ENCODE measurements at places on chromosomes 5 and 9.

GRCh38 chr9:14318361-14318760, 4.4 kb upstream of the NFIB start:
- DNase-seq = no peak

DNA sequence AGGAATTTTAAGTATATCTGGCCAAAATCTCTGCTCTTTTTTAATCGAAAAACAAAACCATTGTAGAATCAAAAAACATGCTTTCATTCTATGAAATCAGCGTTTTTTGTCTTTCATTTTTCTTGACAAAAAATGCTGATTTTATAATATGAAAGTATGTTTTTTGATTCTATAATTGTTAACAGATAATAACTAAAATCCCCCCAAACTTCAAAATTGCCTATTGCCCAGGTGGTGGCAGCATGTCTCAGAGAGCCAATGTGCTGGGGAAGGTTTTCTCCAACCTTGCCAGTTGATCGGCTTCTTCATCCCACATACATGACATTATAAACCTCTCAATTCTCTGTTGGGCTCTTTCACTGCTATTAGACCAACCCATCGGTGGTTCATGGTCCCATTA, 5.1 kb upstream of the SMIM15 start:
- DNase-seq = peak; percentile 14

DNA sequence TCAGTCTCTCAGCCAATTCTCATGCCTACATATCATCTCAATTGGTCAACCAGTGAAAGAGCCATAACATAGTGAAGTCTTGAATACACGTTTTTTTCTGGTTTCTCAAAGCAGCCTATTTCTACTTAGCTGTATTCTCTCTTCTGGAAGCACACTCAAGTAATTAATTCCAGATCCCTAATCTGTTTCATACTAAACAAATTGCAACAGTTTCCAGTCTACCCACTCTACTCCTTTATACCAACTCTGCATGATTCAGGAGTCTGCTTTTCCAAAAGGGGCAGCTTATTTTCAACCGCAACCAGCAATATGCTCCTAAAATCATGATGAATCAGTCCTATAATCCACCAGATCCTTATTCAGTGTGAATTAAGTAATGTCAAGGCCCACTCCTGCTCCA, 211.7 kb downstream of the TLE1 start:
- DNase-seq = no peak

DNA sequence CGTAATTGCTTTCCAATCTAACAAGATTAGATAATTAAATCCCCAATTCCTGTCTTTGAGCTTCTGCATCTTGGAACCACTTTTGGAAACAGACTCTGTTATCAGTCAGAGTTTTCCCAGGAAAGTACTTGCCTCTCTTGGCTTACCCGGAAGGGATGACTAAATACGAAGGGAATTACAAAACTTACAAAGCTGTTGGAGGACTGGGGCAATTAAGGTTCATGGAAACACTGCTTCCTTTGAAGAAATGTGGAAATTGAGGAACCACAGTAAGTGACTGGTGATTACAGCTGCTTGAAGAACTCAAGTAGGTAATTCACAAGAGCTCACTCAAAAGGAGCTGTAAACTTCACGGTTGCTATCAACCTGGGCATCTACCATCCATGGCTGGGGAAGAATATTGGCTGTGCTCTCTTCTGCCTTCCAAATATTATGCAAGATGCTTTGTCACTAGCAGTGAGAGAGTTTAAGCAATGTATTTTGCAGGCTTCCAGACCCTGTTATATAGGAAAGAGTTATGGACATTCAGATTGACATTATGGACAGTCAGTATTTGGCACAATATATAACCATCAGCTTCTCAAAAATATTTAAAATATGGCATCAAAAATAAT, 104.6 kb upstream of the MAN2A1 start:
- DNase-seq = no peak

- no peak for DNase-seq
Observed at GRCh38 chr5:67010684-67011409, 185.8 kb downstream of the CD180 start.

DNA sequence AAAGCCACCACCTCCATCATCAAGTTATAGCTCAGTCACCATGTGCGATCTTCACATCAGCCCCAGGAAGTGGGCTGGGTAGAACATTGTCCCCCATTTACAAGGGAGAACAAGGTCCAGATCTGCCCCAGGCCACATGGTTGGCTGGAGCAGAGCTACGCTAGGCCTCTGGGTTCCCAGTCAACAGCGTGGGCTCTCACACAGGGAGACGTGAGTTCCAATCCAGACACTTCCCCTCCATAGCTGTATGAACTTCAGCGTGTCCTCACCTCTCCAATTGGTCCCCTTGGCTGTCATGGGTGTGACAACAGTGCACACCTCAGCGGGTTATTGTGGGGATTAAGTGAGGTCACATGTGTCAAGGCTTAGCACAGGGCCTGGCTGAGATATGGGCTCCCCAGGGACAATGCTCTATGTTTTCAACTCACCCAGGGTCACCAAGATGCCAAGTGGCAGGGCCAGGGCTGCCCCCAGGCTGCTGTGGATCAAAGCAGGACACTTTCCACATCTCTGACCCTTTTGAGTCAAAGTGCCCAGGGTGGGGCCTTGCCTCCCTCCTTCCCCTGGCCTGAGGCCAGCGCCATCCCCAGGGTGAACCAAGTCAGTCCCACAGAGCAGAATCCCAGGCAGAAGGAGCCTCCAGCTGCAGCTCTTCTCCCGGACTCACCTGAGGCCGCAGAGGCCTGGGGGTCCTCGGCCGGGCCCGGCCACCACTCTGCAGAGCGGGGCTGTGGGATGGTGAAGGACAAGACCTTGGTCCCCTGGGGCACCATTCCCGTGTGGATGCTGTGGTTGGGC, 19.8 kb downstream of the AKNA start:
- DNase-seq = no peak

GRCh38 chr5:181189363-181189961, 15.5 kb downstream of the TRIM7 start:
- peak; percentile 44 for DNase-seq

GRCh38 chr9:11833056-11833455, 860.1 kb upstream of the TYRP1 start:
- no peak for DNase-seq

GRCh38 chr9:134395002-134395517, 68.8 kb downstream of the RXRA start:
- DNase-seq = no peak

GRCh38 chr9:122060481-122060880, 32.6 kb downstream of the TTLL11 start:
- DNase-seq = no peak

DNA sequence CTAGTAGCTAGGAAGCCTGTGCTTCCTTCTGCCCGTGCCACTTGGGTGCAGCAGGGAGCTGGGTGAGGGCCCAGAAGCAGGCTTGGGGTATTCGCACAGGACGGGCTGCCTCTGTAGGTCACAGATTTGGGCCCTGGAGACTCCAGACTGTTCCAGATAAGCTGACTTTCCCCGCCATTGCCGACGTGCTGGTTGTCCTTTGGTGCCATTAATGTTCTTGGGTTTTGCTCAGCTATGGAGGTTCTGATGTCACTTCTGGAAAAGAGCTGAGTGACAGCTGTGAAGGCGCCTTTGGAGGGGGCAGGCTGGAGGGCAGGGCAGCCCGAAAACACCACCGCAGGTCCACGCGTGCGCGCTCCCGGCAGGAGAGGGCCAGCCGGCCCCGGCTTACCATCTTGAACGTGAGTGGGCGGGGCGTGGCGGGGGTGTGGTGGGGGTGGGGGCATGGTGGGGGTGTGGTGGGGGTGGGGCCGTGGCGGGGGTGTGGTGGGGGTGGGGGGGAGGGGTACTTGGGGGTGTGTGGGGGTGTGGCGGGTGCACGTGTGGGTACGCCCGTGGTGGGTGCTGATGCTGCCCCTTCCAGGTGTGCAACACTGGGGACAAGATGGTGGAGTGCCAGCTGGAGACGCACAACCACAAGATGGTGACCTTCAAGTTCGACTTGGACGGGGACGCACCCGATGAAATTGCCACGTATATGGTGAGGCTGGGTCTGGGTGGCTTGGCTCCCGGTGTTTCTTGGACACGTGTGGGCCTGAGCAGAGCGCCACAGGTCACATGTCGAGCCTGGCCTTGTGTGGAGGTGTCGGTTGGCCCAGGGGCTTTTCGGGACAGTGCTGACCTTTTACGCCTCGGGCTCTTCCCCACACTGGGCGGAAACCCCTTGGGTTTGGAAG, 79.6 kb downstream of the WNK2 start:
- no peak for DNase-seq

- DNase-seq = no peak
Observed at GRCh38 chr9:108347463-108348188, 508.2 kb downstream of the ACTL7B start.

GRCh38 chr5:138528208-138528607, 14.8 kb downstream of the ETF1 start:
- DNase-seq = no peak

- DNase-seq = no peak
Observed at GRCh38 chr9:83312537-83312936, 225.7 kb downstream of the FRMD3 start.

GRCh38 chr5:45335978-45336377, 360.2 kb downstream of the HCN1 start:
- no peak for DNase-seq

- DNase-seq = no peak
Observed at GRCh38 chr5:58498340-58498942, 7.2 kb downstream of the GAPT start.

GRCh38 chr9:107922260-107922659, 432.7 kb upstream of the KLF4 start:
- DNase-seq = no peak

DNA sequence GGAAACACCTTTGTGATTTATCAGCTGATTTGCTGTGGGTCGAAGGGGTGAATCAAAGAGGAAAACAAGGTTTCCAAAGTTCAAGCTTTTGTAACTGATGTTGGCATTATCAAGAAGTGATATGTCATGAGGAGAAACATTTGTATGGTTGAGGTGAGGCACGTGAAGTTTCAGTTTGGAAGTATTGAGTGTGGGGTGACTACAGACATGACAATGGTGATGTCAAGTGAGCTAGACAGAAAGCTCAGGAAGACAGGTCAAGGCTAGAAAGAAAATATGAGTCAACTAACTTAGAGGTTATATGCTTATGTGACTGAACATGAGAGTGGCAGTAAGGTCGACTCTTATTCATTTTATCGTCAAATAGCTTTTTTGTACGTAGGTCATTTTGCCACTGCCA, 99.1 kb downstream of the RAB3C start:
- no peak for DNase-seq

- DNase-seq = no peak
Observed at GRCh38 chr5:16663840-16664239, 47.0 kb upstream of the RETREG1 start.

- DNase-seq = no peak
Observed at GRCh38 chr5:13248253-13248652, 696.2 kb downstream of the DNAH5 start.

DNA sequence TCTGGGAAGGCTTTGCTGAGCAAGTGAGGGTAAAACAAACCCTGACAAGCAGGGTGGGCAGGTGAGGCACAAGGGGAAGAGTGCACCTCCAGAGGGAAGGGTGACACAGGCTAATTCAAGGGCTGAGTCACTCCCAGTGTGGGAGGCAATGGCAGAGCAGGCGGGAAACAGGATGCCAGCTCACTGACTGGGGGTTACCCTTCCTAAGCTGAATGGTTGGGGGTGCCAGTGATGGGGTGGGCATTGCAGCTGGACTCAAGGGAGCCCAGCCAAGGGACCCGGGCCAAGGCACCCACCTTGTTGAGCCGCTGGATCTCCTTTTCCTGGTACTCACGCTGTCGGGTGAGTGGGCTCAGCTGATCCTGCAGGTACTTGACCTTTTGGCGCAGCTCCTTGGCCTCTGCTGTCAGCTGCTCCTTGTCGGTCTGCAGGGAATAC, 18.4 kb downstream of the GPX3 start:
- DNase-seq = no peak

DNA sequence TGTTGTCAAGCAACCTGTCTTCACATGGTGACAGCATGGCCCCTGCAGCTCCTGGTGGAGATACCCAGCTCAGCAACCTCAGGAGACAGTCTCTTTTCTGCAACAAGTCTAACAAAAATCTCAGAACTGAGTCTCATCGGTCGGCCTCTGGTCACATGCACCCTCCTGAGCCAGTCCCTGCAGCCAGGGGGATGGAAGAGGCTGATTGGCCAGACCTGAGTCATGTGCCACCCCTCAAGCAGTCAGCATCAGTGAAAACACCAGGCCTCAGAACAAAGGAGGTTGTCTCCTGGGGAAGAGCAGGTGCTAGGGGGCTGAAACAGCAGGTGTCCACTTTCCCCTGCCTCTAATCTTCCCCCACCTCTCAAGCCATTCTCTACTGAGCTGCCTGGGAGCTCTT, 54.4 kb downstream of the SMIM23 start:
- no peak for DNase-seq

- DNase-seq = no peak
Observed at GRCh38 chr9:115015018-115015635, 84.7 kb upstream of the TNFSF8 start.

DNA sequence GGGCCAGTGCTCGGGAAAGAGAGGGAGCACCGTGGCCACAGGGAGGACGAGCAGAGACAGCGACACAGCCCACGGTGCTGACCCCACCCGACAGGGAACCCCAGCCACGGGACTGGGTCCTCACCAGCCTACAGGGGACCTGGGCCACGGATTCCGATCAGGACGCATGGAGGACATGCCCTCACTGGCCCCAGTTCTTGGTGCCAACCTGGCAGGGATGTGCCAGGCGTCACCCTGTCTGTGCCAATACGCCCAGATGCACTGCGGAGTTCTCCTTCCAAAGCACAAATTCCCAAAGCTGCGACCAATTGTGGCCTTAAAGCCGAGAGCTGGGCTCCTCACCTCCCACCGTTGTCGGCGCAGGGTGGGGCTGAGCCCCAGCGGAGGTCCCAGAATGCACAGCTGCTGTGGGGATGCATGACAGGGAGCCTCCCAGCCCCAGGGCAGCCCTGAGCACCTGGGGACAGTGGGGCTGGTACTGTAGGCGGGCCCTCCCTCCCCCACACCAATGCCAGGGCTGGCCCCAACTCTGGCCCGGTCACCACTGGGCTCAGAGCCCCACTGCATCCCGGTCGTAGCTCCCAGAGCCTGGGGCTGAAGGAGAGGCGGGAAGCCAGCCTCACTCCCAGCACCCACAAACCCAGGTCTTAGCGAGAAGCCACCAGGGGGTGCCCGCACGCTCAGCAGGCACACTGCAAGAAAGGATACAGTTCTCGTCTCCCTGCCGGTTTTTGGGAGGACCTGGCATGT, 44.2 kb downstream of the NKD2 start:
- DNase-seq = no peak

GRCh38 chr5:16666883-16667398, 50.1 kb upstream of the RETREG1 start:
- peak; percentile 63 for DNase-seq

DNA sequence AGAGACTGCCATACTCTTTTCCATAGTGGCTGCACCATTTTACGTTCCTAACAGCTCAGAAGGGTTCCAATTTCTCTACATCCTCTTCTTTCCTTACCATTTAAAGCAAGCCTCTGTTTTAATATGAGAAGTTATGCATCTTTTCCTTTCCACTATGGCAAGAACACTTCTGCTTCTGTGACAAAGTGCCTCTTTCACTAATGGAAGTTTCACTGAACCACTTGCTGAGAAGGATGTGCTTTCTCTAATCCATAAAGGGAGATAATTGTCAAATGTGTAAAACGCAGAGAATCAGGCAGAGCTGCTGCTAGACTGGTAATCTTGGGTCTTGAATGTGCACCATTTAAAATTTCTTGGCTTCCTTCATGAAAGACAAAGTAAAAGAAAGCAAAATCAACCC, 131.6 kb downstream of the PJA2 start:
- DNase-seq = no peak

Data from natural killer cell (primary cell).